ENCODE measurements at places on chromosomes 11 and 22.

DNA sequence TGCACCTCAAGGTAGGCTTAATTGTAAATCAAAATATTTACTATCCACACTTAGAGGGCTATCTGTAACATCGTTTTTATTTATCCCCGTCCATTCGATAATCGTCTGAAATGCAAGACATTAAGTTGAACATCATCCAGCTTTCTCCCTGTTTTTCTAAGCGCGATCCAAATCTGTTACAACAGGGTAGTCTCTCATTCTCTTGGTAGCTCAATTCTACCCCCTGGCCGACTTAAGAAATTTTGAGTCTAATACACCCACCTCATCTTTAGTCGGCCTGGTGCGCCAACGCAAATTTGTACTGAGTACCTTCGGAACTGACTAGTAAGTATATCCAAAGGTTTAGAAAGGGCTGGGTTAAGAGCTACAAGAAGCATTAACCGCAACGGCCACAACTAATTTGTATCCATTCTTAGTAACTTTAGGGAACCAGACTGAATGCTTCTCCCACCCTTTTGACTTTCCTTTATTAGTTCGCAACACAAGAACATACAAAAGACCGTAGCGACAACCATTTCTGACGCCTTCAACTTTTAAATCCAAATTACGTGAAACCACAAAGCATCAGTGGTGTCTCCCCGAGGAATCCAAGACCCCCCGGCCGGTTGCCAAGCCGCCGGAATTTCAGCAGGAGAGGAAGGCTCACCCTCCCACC lies 1.0 kb upstream of the ZNF143 start:
- DNase-seq = no peak

- no peak for DNase-seq
Observed at GRCh38 chr11:64799623-64800302, 3.3 kb downstream of the MAP4K2 start.

- no peak for DNase-seq
Observed at GRCh38 chr11:2462543-2462985, 17.8 kb downstream of the KCNQ1 start.

DNA sequence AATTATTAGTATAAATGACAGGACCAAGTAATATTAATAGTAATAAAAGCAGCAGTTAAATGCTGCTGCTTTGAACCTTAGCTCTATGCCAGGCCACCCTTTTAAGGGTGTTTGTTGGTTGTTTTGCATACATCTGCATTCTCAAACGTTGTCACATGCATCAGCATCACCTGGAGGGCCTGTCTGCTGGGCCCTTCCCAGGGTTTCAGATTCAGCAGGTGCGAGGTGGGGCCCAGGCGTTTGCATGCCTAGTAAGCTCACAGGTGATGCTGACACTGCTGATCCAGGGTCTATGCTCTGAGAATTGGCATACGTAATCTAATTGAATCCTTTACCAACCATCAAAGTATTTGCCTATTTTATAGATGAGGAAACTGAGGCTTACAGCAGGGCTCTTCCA lies 246.5 kb downstream of the CADM1 start:
- DNase-seq = no peak

- no peak for DNase-seq
Observed at GRCh38 chr22:28102151-28102812, 183.2 kb upstream of the PITPNB start.

- no peak for DNase-seq
Observed at GRCh38 chr11:37916331-37916730, 1318.3 kb upstream of the RAG2 start.

- DNase-seq = peak; percentile 71
Observed at GRCh38 chr11:75532200-75533048, 6.7 kb upstream of the GDPD5 start.

DNA sequence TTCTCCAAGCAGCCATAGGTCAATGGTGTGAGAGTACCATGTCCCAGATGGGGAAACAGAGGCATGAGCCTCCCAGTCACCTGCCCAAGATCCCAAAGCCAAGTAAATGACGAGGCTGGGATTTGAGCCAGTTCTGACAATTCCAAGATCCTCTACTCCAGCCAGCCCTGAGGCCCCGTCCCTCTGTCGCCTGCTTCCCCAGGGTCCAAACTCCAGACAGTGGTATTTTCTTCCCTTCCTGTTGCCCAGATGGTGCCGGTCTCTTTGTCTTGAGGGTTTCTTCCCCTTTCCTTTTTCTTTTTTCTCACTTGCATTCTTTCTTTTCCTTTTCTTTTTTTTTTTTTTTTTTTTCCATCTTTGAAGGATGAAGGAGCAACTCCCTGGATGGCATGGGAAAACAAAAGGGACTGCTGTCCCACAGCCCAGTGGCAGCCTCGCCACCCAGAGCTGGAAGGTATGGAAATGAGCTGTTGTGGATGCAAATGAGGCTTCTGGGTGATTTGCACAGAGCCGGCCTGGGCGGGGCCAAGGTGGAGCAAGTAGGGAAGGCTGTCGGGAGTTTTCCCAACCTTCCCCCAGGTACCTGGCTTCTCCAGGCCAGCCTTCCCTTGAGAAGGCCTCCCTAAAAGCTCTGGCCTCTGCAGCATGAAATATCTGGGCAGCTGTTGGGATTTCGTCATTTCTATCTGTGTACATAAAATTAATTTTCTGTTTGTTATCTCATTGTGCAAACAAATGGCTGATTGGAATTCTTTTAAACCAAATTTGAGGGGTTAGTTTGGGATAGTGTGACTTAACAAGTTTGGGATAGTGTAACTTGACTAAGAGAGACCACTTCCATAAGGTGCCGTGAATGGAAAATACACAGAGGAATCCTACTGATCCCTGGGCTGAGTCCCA lies 146.8 kb downstream of the MN1 start:
- no peak for DNase-seq

DNA sequence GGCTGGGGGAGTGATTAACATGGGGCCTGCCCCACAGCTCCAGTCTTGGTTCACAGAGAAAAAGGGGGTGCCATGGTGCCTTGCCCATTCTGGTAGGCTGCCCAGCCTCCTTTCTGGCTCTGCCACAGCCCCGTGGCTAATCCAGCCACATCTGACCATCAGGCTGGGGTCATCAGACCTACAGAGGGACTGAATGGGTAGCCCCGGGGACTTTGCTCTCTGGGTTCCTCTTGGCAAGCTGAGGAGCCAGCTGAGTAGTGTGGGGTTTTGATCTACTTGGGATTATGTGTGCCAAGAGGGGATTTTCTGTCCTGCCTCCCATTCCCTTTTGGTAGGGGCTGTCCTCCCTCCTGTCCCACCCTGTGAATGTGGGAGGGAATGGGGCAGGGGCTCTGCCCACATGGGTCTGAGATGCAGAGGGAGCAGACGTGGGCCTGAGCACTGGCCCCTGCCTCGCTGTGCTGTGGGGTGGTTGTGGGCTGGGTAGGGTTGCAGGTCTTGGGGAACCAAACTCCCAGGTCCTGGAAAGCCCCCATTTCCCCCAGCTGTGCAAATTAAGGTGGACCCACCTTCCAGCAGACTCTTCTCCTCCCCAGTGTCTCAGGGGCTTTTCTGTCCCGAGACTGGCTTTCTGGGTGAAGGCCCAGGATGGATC lies 32.0 kb downstream of the CD82 start:
- DNase-seq = no peak

DNA sequence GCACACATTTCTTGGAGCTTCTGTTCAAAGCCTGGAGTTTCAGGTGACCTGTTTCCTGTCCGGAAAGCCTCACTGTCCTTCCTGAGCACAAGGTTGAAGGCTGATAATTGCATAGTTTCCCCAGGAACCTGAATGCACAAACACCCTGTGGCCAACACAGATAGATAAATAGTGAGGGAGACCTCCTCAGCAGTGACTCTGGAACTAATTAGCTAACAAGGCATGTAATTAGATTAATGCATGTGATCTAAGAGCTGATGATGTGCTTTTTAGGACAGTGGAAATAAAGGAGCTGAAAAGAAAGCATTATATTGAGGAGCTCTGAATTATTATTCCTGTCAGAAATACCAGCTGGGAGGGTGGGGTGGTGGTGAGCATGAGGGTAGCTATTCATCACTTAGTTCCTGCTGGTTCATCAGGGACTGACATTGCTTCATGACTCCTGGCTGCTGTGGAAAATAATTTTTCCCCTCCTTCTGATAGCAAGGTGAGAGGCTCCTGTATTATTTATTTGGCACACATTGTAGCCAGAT lies 101.1 kb downstream of the NELL1 start:
- DNase-seq = no peak

DNA sequence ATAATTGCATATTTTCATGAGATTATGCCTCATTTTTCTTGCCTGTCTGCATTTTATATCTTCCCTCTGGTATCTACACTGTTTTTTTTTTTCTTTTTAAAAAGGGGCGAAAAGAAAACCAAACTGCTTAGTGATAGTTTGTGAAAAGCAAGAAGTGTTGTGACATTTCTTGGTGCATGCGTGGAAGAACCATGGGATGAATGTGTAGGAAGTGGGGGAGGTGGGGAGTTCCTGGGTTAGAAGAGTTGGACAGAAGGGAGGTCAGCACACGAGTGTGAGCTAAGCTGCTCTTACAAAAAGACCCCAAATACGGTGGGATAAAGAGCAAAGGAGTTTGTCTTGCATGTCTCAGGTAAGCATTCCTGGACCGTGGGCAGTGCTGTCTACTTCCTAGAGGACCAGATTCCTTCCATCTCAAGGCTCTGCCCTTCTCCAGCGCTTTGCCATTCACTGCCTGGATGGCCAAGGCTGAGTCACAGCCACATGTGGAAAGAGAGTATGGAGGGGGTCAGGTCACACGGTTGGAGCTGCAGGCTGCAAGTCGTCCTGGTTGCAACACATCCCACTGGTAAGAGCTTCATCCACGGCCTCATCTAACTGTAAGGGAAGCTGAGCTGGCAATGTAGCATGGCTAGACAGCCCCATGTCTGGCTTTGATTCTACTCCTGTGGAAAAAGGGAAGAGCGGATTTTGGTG lies 300.6 kb downstream of the DDX10 start:
- no peak for DNase-seq

- DNase-seq = peak; percentile 91
Observed at GRCh38 chr11:353179-353873, 16.0 kb upstream of the B4GALNT4 start.

- DNase-seq = no peak
Observed at GRCh38 chr22:22960307-22960706, 72.7 kb downstream of the IGLL5 start.

- no peak for DNase-seq
Observed at GRCh38 chr11:128116447-128116846, 470.9 kb downstream of the ETS1 start.

GRCh38 chr11:70326365-70326811 lies 55.9 kb downstream of the PPFIA1 start:
- DNase-seq = peak; percentile 69

- DNase-seq = no peak
Observed at GRCh38 chr11:27696961-27697360, 3.3 kb downstream of the BDNF start.

GRCh38 chr22:21940521-21940920 lies 12.1 kb downstream of the PPM1F start:
- no peak for DNase-seq

- DNase-seq = no peak
Observed at GRCh38 chr11:126963115-126963514, 37.5 kb downstream of the KIRREL3 start.

DNA sequence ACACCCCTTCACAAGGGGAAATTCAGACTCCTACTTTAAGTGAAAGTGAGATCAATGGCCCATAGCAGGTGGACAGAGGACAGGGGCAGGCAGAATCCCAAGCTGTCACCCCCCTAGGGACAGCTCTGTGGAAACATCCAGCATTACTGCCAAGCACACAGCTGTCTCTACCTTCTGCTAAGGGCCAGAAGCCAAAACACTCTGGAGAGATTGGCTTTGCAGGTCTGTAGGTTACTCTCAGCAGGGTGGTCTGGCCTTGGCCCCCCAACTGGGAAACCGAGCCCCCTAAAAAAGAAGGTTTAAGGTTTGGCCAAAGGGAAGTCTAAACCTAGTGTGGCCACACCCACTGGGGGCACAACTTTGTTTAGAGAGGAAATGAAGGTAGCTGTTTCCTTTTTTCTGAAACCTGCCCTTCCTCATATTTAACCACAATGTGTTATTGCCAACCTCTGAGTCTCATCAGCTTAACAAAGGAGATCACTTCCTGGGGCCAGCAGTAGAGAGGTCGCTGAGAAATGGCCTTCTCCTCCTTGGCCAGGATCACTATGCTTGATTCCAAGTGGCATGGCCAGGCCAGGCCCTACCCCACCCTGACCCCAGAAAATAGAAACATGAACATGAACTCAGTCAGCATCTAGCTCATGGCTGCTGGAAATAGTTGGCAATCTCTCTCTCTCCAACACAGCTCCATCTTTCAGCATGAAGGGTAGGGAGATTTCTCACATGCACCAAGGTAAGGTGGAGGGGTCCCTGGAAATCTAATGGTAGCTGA lies 25.9 kb upstream of the SCARF2 start:
- DNase-seq = no peak

All from uterus (tissue), 4 donors.